ENCODE measurements at places on chromosomes 2 and 18.

- DNase-seq: no peak
Measured at GRCh38 chr2:100246163-100247145, 75.8 kb downstream of the LONRF2 start.

DNA sequence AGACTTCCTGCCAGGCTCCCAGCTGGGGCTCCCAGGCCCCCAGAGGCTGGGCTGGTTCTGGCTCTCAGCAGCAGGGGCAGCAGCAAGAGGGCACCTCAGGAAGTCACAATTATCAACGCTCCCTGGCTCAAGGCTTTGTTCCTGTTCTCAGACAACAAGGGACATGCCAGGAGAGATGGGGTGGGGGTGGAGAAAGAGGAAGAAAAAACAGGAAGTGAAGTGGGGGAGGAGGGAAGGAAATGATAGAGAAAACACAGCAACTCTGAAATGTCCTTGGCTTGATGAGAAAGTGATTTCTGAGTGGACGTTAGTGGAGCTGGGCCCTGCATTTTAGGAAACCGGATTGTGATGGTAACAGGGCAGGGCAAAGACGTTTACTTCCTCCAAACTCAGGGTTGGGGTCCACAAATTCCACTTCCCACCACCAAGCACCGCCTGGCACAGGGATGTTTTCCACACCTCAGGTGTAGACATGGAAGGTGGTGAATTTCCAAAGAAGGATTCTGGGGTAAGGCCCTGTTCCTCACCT lies 40.4 kb downstream of the CYRIA start:
- DNase-seq: no peak

DNA sequence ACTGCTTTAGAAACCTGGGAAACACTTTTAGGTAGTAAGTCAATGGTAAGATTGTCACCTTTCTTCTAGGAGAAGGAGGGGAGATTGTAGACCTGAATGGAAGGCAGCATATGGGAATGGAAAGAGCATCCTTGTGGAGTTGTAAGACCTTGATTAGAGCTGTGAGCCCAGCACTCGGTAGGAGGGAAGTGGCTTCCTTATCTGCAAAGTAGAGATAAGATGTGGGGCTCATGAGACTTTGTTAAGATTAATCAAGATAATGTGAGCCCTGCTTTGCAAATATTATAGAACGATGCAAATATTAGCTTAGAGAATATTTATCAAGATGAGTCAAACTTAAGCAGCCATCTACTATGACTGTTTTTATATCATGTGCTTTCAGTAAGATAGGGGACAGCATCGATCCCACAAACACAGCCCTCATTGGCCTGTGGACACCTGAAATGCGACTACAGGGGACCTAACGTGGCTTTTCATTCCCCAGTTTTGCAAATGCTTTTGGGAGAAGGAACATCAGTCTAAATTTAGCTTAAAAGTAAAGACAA lies 243.7 kb downstream of the LTBP1 start:
- no peak for DNase-seq

- no peak for DNase-seq
Measured at GRCh38 chr2:67660871-67661270, 263.7 kb downstream of the ETAA1 start.

GRCh38 chr2:25309402-25309801 lies 32.3 kb downstream of the DNMT3A start:
- no peak for DNase-seq

DNA sequence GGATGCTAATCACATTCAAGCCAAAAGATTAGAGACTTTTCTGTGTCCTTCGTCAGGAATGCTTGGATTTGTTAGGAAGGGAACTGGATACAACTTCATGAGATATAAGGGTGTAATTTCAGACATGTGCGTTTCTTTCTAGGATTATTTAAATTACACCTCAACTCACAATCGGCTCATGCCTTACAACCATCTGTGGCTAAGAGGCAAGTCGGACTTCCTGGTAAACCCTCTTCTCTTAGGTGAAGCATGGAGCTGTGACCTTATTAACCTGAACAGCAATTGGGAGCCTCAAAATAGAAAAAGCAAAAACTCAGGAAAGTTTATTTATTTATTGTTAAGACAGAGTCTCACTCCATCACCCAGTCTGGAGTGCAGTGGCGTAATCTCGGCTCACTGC lies 61.8 kb downstream of the SEMA4F start:
- no peak for DNase-seq

- DNase-seq: no peak
Measured at GRCh38 chr18:22169889-22170420, 566 bp downstream of the GATA6 start.
